ENCODE measurements at places on chromosomes 6 and 20.

- DNase-seq = no peak
Measured at GRCh38 chr6:43149265-43149664, 21.8 kb upstream of the SRF start.

DNA sequence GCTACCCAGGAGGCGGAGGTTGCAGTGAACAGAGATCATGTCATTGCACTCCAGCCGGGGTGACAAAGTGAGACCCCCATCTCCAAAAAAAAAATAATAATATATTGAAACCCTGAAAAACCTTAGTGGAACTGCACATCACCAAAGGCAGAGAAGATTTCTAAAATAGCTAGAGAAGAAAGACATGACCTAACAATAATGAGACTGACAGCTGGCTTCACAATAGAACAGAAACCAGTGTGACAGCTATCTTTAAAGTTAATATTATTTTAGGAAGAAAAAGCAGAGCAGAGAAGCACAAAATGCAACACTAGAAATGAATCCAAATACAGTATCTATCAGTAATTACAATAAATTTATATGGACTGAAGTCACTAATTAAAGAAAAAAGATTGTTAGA is 67.1 kb upstream of the FLRT3 start:
- DNase-seq = no peak

DNA sequence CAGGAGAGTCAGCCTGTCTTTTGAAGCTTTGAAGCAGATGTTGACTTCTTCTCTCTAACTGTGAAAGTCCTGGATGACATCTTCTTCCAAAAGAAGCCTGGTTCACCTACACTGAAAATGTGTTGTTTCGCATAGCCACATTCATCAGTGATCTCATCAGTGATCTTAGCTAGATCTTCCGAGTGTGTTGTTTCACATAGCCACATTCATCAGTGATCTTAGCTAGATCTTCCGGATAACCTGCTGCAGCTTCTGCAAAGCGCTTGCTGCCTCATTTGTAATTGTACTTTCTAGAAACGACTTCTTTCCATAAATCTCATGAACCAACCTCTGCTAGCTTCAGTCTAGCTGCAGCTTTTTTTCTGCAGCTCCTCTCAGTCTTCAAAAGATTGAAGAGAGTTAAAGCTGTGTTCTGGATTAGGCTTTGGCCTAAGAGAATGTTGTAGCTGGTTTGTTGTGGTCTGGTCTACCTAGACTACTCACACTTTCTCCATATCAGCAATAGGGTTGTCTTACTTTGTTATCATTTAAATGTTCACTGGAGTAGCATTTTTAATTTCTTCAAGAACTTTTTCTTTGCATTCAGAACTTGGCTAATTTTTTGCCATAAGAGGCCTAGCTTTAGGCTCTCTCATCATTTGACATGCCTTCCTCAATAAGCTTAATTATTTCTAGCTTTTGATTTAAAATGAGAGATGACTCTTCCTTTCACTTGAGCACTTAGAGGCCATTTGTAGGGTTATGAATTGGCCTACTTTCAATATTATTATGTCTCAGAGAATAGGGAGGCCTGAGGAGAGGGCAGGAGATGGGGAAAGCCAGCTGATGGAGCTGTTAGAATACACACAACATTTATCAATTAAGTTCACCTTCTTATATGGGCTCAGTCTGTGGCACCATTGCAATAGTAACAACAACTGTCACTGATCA is 48.7 kb upstream of the EXOC2 start:
- no peak for DNase-seq

DNA sequence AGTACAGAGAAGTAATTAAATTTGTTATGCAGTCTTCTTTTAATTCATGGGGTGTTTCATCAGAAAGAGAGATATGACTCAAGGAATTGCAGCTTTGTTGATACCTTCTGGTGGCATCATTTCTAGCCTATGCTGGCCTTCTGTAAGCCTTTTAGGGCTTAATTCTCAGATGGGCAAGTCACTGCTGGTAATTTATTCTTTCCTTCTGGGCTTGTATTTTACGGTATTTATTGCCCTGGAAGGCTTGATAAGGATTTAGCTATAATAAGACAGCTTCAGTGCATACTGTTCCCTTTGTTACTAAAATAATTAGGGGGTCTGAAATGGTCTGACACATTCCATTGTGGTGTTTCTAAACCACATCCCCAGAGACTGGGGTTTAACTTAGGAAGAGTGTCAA is 57.9 kb upstream of the EMILIN3 start:
- DNase-seq = no peak

- peak; percentile 19 for DNase-seq
Measured at GRCh38 chr6:36386495-36387439, 702 bp downstream of the ETV7 start.

DNA sequence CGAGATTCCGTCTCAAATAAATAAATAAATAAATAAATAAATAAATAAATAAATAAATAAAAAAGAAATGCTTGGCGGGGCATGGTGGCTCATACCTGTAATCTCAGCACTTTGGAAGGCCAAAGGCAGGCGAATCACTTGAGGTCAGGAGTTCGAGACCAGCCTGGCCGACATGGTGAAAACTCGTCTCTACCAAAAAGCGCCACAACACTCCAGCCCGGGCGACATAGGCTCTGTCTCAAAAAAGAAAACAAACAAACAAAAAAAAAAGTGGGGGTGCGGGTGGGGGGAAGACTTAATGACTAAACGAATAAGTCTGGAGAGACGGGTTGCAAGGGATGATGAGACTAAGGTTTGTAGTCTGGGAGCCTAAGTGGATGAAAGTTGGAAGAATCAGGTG is 170.7 kb downstream of the SLC16A10 start:
- no peak for DNase-seq

- DNase-seq = no peak
Measured at GRCh38 chr6:20217891-20218290, 5.6 kb upstream of the MBOAT1 start.

- DNase-seq = peak; percentile 64
Measured at GRCh38 chr20:44215125-44215524, 4.6 kb upstream of the OSER1 start.

DNA sequence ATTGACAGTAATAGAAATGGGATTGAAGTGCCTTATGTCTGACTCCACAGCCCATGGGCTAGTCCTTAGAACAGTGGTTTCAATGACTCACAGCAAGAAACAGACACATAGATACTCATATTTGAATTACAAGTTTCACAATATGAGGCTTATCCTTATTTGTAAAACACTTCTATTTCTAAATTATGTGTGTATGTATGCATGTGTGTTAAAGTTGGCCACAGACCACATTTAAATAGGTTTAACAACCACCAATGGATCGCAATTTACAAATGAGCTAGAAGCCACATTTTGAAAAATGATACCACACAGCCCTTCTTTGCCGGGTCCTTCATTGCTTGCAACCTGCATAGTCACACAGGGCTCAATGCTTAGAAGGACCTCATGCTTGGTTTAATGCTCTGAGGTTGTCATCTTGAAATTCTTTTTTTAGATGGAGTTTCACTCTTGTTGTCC is 157.8 kb upstream of the PREP start:
- no peak for DNase-seq

DNA sequence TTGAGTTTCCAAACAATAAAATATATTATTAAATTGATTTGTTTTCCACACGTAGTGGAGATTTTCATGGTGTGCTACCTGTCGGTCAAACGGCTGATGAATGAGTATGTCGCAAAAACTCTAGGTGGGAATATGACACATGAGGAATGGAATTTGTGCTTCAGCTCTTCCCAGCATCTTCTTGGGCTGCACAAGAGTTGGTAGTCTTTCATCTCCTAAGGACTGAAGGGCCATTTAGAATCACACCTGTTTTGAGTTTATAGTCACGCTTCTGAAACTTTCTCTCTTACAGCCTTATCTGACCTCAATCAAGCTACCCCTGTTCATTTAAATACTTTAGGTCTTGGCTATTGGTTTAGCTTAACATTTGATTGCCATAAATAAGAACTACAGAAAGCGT is 157.7 kb upstream of the AKAP12 start:
- DNase-seq = no peak

- no peak for DNase-seq
Measured at GRCh38 chr20:6051505-6051904, 2.4 kb downstream of the LRRN4 start.
